ENCODE measurements at places on chromosomes 2 and 18.

GRCh38 chr2:133437492-133437891 lies 130.8 kb downstream of the NCKAP5 start:
- no peak for DNase-seq

DNA sequence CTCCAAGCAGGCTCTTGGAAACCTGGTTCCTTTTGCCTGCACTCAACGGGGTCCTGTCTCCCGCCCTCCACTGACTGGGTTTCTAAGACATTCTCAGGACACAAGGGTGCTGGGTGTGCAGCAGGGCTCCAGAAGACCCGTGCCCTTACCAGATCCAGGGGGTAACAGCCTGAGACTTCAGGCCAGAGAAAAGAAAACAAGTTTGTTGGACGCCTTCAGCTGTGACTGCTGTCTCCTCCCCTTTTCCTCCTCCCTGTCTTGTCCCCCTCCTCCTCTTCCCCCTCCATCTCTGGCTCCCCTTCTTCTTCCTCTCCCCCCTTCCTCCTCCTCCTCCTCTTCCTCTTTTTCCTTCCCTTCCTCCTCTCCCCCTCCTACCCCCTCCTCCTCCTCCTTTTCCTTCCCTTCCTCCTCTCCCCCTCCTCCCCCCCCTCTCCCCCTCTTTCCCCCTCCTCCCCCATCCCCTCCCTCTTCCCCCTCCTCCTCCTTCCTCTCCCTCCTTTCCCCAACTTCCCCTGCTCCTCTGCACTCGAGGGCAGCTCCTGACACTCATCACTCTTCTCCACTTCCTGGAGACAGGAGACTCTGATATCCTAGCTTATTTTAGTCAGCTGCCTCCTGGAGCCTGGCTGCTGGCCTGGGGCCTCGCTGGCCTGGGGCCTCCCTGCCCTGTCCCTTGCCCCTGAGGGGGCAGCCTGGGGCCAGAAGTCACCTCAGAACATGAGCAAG lies 12.4 kb downstream of the ADRA2B start:
- no peak for DNase-seq

GRCh38 chr2:9842487-9843228 lies 616 bp upstream of the TAF1B start:
- no peak for DNase-seq

DNA sequence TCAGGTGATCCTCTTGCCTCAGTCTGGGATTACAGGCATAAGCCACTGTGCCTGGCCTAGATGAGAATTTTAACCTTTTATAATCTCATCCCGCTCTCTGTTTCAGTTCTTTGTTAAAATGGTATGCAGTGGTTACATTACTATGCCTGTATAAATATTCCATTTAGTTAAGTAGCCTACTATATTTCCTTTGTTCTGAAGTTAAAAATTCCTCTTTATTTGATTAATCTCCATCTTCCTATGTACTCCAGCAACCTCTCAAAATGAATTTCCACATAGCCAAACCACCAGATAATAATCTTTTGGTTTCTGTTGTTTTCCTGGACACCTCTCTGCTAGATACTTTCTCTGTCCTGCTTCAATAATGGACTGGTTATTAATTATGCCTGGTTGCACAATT lies 15.8 kb downstream of the RAB10 start:
- no peak for DNase-seq

DNA sequence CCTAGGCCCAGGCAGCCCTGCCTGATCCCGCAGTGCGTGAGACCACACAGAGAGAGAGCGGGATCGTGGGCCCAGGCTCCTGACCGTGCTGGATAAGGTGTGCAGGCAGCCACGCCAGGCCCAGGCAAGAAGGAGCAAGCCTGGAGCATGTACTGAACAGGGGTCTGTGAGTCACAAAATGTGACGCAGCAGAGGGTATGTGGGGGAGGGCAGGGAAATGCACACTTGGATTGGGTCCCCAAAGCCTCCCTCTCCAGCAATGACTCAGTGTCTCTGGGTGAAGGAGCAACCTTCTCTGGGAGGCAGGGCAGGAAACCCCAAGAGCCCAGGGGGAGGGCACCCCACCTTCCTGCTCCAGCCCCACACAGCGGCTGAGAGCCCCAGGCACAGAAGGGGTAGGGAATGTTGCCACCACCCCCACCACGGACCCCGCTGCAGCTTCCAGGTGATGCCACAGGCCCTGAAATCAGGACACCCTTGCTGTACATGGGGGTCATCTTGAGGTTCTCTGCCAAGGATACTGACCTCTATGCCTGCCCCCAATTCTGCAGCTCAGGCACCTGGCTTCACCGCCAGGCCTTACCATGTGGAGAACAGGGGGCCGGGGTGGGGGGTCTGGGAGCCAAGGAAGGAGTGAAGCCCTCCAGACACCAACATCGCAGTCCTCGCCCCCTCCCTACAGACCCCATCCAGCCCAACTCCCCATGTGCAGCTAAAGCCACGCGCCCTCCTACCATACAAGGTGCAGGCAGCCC lies 1.3 kb upstream of the GPC1 start:
- DNase-seq: no peak

GRCh38 chr18:384897-385296 lies 115.6 kb downstream of the COLEC12 start:
- DNase-seq: no peak

- no peak for DNase-seq
Observed at GRCh38 chr18:7147399-7147798, 29.8 kb upstream of the LAMA1 start.
